ENCODE measurements at places on chromosomes 5 and 9.

DNA sequence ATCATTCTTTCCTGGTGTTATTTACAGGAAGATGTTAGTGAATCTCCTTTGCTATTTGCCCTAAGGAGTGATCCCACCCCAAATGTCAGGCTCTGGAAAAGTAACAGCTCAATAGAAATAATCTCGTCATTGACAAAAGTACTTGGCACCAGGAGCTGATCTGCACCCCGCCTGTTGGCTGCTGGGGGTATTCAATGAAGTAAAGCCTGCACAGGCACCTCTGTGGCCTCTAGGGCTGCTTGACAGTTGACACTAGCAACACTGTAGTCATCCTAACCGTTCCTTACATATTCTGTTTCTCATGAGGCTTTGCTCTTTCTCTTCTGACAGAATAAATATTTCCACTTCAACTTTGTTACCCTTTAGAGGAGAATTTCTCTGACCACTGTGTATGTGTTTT lies 103.4 kb downstream of the DOCK2 start:
- ATAC-seq, result no peak

DNA sequence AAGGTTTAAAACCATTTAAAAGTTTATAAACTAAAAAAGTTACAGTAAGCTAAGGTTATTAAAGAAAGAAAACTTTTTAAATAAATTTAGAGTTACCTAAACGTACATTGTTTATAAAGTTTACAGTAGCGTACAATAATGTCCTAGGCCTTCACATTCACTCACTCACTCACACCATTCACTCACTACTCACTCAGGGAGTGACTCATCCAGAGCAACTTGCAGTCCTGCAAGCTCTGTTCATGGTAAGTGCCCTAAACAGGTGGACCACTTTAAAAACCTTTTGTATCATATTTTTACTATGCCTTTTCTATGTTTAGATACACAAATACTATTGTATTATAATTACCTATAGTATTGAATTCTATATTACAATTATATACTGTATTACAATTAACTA lies 190.8 kb upstream of the RASA1 start:
- peak; percentile 64 for ATAC-seq

- no peak for ATAC-seq
Observed at GRCh38 chr9:129338724-129339430, 160.8 kb upstream of the IER5L start.

DNA sequence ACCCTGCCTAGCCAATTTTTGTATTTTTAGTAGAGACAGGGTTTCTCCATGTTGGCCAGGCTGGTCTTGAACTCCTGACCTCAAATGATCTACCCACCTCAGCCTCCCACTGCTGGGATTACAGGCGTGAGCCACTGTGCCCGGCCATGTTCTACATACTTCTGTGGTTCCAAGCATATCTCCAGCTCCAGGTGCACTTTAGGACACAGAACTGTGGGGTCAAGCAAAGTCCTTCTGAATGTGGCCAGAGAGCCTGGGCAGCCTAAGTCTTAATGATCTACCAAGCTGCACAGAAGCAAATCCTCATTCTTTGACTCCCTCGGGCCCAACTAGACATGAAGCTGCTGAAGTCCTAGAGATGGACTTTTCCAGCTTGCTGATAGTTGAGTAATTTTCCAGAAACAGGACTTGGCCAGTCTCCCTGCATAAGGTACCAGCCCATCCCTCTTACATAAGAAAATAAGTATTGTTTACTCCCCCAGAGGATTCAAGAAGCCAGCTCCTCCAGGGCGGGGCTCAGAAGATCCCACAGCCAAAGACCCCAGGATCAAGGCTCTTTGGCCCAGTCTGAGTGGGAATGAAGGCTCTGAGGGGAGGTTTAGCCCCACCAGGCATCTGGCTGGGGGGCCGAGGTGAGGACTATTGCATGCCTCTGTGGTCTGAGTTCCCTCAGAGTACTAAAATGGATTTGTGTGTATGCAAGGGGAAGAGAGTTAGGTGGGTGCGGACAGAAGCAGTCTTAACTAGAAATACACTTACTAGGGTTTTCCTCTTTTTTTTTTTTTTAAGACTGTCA lies 8.7 kb downstream of the CLTB start:
- no peak for ATAC-seq

DNA sequence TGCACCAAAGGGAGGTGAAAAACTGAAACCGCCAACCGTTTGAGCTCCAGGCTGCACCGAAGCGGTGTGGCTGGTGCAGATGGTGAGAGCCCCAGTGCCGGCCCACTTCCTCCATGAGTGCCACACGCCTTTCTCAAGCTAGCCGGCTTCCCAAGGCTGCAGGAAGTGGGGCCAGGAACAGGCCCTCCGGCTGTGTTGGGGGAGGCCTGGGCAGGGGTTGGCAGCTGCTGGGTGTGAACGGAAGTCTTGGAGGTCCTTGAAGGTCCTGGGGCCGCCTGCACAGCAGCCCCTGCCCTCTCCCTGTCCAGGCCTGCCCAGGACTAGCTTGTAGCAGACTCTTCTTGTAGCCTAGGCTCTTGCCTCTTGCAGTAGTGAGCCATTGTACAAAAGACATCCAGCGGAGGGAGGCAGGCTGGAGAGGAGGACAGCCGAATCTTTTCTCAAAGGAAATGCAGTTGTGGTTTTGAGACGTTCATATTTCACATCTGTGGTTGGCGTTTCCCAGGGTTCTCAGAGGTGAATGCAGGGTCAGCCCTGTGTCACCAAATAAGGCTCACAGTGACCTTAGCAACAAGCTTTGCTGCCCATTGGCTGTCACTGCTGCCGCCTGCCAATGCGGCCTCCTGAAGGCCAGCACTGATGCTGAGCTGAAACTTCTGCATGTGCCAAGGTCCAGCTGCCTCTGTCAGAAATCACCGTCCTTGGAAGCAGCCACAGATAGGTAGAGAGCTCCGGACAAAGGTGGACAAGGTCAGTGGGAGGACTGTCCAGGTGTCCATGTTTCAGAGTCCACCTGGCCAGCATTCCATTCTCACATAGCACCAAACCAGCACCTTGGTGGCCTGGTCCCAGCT lies 23.9 kb downstream of the IRF1 start:
- peak; percentile 75 for ATAC-seq

DNA sequence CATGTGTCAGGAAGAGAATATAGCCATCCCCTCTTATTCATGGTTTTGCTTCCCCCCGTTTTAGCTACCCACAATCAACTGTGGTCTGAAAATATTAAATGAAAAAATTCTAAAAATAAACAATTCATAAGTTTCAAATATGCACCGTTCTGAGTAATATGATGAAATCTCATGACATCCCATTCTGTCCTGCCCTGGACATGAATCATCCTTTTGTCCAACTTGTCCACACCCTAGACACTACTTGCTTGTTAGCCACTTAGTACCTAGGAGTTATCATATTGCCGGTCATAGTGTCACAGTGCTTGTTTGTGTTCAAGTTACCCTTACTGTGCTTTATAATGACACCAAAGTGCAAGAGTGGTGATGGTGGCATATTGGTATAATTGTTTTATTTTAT lies 113.5 kb downstream of the CAAP1 start:
- ATAC-seq, result no peak

DNA sequence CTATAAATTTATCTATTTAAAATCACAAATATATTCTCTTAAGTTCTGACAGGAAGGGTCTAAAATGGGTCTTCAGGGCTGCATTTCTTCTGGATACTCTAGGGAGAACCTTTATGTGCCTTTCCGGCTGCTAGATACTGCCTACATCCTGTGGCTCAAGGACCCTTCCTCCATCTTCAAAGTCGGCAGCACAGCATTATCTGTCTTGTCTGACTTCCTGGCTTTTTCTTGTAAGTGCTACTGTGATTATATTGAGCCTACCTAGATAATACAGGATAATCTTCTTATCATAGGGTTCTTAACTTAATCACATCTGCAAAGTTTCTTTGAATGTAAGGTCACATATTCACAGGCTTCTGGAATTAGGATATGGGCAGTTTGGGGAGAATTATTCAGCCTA lies 943.8 kb upstream of the TYRP1 start:
- ATAC-seq, result no peak

DNA sequence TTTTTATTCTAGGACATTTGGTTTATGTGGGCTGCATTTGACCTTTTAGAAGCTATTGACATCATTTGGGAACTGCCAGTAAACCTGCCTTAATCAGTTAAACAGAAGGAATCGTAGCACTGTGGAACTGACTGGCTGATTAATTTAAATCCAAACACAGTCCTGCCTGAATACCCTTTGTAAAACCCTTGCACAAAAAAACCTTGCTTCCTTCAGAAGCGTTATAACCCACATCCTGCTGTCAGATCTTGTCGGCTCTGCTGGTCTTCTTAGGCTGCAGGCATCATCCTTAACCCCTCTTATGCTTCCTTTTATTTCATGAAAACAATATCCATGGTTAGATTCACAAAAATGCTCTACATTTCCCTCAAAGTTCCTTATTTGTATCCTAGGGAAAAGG lies 46.3 kb downstream of the PAM start:
- no peak for ATAC-seq

GRCh38 chr9:16728137-16728508 lies 142.3 kb downstream of the BNC2 start:
- ATAC-seq, result no peak

DNA sequence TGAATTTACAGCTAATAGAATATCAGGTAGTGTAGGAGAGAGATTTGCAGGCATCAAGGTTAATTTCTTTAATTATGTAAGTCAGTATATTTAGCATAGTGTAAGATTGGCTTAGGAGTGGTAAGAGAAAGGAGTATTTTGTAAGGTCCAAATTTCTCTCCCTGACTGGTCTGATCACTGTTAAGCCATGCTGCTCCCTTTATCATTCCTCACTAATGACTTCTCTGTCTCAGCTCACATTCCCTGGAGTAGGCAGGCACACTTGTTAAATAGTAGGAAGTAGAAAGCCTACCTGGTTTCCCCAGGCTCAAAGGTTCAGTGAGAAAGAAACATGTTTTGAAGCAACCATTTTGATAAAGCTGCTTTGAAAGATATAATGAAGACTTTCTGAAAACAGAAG lies 90.7 kb downstream of the SMIM15 start:
- no peak for ATAC-seq

DNA sequence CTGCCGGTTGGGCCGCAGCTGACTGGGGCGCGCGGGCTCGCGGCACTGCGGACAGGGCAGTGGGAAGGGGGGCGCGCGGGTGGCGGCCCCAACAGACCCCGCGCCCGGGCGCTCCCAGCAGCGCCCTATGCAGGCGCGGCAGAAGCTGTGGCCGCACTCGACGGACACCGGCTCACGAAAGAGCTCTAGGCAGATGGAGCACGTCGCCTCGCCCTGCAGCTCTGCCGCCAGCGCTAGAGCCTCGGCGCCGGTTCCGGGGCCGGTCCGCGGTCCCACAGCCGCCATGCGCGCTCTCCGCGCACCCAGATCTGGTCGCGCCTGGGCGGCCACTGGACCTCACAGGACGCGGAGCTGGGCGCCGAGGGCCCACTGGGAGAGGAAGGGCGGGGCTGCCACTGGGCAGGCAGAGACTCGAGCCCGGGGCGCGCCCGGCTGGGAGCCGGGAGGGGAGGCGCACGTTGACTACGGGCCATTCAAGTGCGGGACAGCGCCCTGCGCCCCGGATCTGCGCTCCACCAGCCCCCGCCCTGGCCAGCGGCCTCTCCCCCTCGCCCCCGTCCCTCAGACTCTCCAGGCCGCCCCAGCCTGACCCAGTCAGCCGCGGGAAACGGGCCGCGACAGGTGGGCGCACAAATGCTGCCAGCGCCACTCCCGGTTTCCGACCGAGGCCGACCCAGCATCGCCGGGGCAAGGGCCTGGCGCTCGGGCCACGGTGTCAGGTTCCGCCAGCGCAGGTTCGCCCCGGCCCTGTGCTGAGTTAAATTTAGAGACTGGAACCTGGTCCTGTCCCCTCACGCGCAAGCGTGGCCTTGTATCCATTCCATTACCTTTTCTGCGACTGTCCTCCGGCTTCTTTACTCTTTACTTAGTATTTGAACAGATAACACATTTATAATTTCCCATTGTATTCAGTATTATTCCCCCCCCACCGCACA lies at the start of gene TRIM7:
TSS of gene TRIM7 (minus strand) at position 371 of the 935 bp plus-strand sequence. CDS start at position 285, 86 bp downstream.
- peak; percentile 6 for ATAC-seq

GRCh38 chr9:9892217-9892616 lies 720.6 kb downstream of the PTPRD start:
- ATAC-seq, result no peak

DNA sequence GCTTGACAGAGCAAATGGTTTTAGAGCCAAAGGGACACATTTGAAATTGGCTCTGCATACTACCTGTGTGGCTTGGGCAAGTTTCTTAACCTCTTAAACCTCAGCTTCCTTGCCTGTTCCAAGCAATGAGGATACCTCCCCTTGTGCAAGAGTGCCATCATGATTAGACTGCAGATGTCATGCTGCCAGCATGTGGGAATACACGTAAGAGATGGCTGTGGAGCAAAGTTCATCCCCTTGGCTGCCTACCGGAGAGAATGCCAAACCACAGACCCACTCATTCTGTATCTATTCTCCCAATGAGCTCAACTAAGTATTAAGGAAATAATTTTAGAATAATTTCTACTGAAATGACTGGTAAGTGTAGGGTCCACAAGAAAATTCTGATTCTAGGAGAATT lies 101.3 kb downstream of the WDR41 start:
- ATAC-seq, result no peak

- ATAC-seq, result no peak
Observed at GRCh38 chr5:6979061-6979460, 265.8 kb downstream of the TENT4A start.

GRCh38 chr5:97383996-97384395 lies 200.9 kb upstream of the RIOK2 start:
- no peak for ATAC-seq

- ATAC-seq, result no peak
Observed at GRCh38 chr5:133439859-133440258, 172.5 kb downstream of the FSTL4 start.

GRCh38 chr5:74482990-74483389 lies 157.5 kb downstream of the ENC1 start:
- ATAC-seq, result no peak

- ATAC-seq, result no peak
Observed at GRCh38 chr9:98927724-98928123, 16.0 kb upstream of the COL15A1 start.

- no peak for ATAC-seq
Observed at GRCh38 chr5:72752909-72753308, 63.6 kb upstream of the TNPO1 start.

- ATAC-seq, result no peak
Observed at GRCh38 chr5:144472221-144472620, 301.5 kb downstream of the KCTD16 start.

- no peak for ATAC-seq
Observed at GRCh38 chr5:74140409-74140808, 500.1 kb downstream of the ENC1 start.

GRCh38 chr5:73815631-73816030 lies 189.6 kb downstream of the ARHGEF28 start:
- ATAC-seq, result no peak

DNA sequence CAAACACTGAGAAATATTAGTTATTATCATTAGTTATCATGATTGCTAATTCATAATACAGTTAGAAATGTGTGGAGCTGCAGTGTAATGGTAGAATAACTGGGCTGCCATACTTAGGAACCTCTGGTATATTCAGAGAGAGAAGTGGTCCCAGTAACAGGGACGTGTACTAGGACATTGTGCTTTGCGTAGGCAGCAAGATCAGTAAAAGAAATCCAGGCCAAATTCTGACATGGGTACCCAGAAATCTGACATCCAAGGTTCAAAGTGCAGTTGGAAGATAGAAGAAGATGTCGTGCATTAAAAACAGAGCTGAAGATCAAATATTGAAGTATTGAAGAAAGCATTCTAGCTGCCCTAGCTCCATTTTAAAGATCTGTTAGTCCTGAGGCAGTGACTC lies 1160.7 kb upstream of the DMAC1 start:
- no peak for ATAC-seq

- no peak for ATAC-seq
Observed at GRCh38 chr9:137221506-137222111, 431 bp downstream of the RNF208 start.

All from activated T-helper 17 cell treated with anti-CD3 and anti-CD28 coated beads, Interleukin-2, amount 50 U/mL, for 72 hours (primary cell).